D721Med (cell line): ENCODE measurements at places on chromosomes 7 and 10.
A peak's percentile ranks its signal among the peaks of the same experiment; 100 is the strongest.

- no peak for DNase-seq
Observed at GRCh38 chr10:6990891-6991290, 410.8 kb upstream of the PRKCQ start.

- DNase-seq: no peak
Observed at GRCh38 chr7:23014681-23015080, 751 bp upstream of the HYCC1 start.

GRCh38 chr10:73873142-73873837 lies 1.1 kb downstream of the CAMK2G start:
- DNase-seq: no peak

DNA sequence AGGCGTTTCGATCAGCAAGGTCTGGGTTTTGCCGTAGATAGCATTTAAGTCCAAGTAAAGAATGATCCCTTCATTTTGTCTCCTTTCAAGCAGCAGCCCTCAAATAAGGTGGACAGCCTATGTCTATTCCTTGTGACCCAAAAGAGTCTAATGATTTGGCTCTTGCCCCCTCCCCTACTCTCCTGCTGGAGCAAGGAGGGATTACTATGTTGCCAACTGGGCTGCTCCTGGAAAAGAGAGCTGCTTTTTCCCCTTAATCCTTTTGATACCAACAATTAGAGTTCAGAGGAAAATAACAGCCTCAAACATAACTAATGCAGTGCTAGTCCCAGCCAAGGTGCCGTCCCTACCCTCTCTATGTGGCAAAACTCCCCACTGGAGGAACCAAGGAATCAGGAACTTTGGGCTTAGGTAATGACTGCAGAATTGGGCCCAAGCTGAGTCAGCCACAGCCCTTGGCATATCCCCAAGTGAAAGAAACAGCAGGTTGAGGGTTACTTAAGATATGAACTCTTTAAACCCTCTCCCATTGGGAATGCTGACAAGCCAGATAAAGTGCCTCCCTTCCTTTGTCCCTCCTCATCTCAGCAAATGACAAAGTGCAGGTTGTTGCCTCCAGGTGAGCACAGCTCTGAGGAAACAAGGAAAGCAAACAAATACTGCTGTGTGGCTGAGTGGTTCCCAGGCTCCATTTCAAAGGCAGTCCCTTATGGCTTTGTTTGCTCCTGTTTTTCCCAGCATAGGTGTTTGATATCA lies 643.7 kb downstream of the INHBA start:
- no peak for DNase-seq

DNA sequence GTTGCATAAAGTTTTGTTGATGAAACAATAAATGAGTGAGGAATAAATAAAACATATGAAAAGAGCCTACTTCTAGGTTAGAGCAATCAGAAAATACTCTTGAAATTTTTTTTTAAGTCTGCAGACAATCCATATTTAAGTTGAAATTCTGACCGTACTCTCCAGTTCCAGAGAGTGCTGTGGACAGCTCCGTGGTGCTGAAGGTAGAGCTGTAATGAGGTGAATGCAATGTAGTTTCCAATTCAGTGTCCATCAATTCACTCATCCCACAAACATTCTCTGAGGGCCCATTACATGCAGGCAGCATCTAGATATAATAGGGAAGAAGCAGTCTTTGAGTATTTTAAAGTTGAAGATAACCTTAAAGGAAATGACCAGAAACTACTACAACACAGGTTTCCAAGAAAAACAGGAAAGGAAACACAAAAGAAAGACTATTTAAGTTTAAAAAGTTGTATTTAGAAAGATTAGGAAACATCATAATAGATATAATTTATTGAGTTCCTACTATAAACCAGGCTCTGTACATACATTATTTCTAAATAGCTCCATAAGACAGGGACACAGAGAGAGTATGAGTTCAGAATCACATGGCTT lies 44.0 kb upstream of the CRTAC1 start:
- no peak for DNase-seq

GRCh38 chr7:127600885-127601284 lies 7.3 kb downstream of the FSCN3 start:
- no peak for DNase-seq

- DNase-seq: no peak
Observed at GRCh38 chr7:36278620-36279172, 111.0 kb upstream of the ANLN start.

GRCh38 chr10:118610577-118610976 lies 15.1 kb upstream of the PRLHR start:
- no peak for DNase-seq

GRCh38 chr10:7634142-7634894 lies 32.4 kb downstream of the ITIH5 start:
- DNase-seq: no peak

- DNase-seq: no peak
Observed at GRCh38 chr10:102681696-102682095, 32.5 kb downstream of the ARL3 start.

DNA sequence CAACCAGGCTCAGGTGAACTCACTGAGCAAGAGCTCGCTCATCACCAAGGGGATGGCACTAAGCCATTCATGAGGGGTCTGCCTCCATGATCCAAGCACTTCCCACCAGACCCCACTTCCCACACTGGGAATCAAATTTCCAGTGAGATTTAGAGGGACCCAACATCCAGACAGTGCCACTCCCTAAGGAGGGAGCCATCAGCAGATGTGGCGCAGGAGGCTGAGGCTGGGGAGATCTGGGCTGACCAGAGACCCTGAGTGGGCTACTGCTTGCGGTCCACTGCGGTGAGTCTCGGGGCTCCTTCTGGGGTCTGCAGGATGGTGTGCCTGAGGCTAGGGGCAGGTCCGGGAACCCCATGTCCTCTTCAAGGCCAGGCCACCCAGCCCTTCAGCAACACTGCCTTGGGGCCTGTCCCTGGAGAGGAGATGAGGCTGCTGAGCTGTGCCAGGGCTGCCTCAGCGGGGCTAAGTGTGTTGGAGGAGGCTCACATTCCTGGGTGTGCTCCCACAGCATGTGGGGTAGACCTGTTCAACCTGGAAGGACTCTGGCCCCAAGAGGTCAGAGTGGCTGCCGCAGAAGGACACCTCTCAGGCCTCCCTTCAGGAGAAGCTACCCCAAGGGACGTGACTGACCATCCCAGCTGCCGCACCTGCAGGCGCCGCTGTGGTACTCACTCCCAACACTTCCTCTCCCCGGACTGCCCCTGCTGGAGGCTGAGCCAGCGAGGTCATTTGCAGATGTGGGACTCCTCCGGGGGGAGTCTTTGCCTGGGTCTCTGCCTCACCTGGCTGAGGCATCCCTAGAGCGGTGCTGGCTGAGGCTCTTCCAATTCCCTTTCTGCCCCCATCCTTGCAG lies 22.3 kb upstream of the PCBD1 start:
- DNase-seq: no peak

- no peak for DNase-seq
Observed at GRCh38 chr10:60479305-60480020, 89.8 kb upstream of the ANK3 start.

DNA sequence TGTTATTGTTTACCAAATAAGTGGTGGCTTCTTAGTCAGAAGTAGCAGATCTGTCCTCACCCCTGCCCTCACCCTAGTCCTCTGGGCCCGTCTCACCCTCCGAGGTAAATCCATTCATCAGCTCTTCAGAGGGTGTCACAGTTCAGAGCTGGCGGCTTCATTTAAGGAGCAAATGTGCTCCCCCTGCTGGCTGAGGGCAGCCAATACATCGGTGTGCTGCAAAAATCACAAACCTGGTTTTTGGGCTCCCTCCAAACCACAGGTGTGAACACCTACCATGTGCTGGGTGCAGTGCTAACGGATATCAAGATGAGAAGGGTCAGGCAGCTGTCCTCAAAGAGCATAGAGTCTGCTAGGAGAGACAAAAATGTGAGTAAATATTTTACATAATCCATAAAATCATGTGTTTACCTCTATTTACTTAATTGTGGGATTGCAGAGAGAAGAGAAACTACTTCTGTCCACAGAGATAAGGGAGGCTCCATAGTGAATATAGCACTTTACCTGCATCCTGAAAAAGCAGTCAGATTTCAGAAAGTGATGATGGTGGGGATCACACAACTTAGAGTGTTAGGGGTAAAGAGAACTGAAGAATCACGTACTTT lies 15.5 kb upstream of the CRTAC1 start:
- DNase-seq: peak; percentile 40

GRCh38 chr10:113183573-113183972 lies 233.5 kb downstream of the TCF7L2 start:
- no peak for DNase-seq

- no peak for DNase-seq
Observed at GRCh38 chr7:131897016-131897789, 340.8 kb upstream of the PODXL start.

DNA sequence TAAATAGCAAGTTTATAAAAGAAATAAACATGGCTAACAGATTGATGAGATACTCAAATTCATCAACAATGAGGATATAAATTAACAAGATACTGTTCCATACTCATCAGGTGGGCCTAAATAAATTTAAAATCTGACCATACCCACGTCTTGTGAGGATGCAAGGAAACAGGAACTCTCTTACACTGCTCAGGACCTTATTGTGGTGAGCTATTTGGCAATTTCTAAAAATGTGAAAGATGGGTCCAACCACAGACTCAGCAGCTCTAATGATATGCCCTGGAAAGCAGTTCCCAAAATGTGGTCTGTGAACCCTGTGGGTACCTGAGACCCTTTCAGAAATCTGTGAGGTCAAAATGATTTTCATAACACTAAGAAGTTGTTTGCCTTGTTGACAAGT lies 21.5 kb downstream of the RPP38 start:
- no peak for DNase-seq

- DNase-seq: no peak
Observed at GRCh38 chr7:30652698-30653641, 29.3 kb downstream of the CRHR2 start.

- peak; percentile 24 for DNase-seq
Observed at GRCh38 chr10:84715911-84716310, 387.5 kb downstream of the CCSER2 start.

GRCh38 chr7:28179120-28180030 lies 1.2 kb downstream of the JAZF1 start:
- DNase-seq: peak; percentile 34

GRCh38 chr10:112658900-112659638 lies 212.1 kb downstream of the VTI1A start:
- DNase-seq: no peak

DNA sequence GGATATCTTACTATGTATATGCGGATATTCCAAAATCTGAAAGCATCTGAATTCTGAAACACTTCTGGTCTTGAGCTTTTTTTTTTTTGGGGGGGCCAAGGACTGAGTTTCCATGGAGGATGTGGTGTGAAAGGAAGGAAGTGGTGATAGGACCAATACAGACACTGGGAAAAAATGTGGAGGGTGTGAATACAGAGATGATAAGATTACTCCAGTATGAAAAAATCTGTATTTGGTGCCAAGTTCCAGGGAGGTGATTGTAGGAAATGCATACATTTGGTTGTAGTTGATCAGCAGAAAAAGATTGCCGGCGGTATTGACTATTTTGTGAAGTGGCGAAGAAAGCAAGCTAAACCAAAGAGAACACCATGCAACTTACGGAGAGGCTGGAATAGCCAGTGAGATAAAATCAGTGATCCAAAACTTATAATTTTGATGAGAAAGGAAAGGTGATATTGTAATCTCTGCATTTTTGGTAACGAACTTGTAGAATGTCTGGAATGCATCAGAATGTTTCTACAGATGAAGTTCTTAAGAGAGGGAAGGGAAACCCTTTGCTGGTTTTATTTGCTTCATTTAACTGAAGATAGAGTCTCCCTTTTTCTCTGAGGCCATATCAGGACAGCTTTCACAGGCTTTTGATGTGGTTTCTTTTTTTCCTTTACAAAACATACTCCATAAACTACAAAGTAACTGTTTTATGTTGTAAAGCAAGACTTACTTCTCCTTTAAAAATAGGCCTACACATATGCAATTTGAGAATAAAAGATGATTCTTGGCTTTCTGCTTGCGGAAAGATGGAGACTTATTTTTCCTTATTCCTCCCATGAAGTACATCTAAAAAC lies 6.0 kb downstream of the WDR37 start:
- no peak for DNase-seq

DNA sequence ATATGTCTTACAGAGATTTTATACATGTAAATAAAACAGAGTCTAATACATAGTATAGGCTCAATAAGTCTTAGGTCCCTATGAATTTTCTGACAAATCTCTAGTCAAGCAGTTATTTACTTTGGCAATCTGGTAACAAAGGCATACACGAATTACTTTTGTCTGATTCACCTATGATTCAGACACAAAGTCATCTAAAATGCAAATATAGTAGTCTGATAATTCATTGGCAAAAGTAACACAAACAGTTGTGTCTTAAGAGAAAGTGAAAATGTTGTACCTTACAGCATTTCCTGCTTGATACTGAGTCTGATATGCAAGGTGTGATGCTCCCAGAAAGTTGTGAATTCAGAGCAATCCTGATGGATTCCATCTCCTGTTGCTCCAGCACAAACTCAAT lies 209.4 kb upstream of the PRSS1 start:
- DNase-seq: no peak

DNA sequence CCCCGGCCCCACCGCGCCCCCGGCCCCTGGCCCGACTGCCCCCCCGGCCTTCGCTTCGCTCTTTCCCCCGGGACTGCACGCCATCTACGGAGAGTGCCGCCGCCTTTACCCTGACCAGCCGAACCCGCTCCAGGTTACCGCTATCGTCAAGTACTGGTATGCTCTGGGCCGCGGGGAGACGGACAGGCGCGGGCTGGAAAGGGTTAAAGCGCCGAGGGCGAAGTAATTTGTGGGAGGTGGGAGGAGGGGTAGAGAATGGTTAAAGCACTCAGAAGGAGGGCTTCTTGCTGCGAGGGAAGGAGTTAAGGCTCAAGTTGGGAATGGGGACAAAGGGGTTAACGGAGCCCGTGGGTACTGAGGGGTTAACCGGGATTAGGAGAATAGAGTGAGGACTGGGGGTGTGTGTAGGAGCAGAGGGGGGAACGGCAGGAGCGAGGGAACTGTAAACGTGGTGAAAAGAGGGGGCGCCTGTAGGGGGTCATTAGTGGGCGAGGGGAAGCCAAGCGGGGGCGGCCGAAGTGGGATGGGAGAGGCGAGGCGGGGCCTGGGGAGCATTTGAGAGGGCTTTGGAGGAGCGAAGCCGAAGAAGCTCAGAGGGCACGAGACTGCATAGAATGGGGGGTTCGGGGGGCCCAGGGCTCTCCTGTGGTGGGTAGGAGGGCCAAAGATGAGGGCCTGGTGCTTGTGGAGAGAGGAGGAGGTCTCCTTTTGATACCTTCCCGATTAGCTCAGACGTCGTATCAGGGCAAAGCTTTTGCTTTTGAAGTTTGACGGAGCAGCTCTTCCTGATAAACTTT lies 605 bp downstream of the SUFU start:
- DNase-seq: no peak

DNA sequence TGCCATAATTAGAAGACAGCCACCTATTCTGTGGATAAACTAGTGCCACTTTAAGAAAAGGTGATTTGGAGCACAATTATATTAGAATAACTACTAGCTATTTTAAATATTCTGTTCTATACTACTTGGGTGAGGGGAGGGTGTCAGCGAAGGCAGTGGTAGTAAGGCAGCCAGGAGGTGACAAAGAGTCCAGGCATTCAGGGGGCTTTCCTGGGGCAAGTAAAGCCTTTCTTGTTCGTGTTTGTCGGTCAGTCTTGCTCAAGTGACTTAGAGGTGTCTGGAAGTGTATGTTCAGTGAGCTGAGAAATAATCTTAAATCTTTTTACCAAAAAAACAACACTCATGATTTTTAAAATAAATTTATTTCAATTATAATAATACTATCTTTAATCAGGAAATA lies 34.4 kb downstream of the ADD3 start:
- DNase-seq: no peak
